Activated naive CD4-positive, alpha-beta T cell treated with anti-CD3 and anti-CD28 coated beads, Interleukin-2, amount 50 U/mL, for 72 hours (primary cell): ENCODE measurements at places on chromosomes 3 and 15.

DNA sequence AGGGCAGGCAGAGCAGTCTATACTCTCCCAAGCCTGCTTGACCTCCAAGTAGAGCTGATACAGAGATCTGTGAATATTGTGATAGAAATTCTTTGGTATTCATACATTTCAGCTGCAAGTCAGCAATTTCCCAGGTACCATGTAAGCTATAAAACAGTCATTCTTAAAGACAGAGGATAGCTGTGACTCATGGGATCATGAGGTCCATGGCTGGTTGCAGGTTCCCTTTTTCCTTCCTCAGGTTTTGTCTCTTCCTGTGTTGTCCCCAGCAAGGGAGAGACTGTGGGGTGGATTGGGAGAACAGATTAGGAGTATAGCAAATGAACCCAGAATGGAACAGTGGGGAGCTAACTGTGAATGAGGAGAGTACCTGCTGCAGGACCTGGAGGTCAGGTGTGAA is 5.4 kb upstream of the P4HTM start:
- no peak for DNase-seq

DNA sequence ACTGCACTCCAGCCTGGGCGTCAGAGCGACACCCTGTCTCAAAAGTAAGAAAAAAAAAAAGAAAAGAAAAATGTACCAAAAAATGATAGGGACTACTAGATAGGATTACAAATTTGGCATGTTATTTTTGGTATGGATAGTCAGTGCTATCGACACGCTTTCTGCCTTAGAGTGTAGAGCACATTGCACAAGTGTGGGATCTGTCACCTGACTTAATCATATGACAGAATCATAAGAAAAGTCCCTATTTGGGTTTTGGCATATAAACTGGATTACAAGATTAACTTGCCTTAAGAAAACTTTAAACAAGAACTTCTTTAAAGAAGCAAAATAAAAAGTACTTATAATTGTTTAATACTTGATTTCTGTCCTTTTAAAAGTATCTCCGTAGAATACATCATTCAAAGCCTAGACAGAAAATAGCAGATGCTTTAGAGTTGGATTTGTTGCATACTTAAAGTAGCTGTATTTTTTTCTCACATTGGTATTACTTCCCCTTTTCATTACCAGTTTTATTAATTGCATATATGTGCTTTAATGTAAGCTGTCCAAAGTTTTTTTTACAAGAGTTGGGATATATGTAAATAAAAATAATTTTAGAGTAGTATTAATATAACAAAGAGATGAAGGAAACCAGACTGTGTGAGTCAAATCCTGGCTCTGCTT is 7.8 kb downstream of the ATP6V1A start:
- DNase-seq, result no peak

- no peak for DNase-seq
Measured at GRCh38 chr3:51941463-51941797, 274 bp downstream of the RRP9 start.

DNA sequence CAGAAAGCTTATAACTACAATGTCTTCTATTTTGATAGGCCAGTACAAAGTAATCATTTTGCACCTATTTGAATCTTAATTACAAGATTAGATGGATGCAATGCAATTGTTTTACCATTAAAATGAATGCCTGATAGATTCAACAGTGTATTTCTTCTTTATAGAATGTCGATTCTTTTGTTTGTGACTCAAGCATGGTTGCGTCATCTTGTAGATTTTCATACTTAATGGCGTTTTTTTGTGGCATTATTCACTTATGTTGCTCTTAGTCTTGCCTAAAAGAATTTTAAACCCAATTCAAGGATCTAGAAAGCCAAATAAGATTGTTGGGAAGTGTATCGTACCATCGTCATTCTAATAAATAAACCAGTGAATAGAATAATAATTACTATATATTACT is 21.4 kb downstream of the ZBTB38 start:
- no peak for DNase-seq

- no peak for DNase-seq
Measured at GRCh38 chr3:137988152-137988551, 21.8 kb upstream of the CLDN18 start.

DNA sequence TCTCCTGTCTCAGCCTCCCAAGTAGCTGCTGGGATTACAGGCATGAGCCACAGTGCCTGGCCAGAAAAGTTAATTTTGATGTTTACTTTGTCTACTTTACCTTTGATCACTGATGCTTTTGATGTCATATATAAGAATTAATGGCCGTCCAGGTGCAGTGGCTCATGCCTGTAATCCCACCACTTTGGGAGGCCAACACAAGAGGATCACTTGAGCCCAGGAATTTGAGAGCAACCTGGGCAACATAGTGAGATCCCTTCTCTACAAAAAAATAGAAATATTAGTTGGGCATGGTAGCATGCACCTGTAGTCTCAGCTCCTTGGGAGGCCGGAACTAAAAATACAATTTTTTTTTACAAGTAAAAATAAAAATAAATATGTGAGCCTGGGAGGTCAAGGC is 6.8 kb upstream of the INO80 start:
- no peak for DNase-seq

DNA sequence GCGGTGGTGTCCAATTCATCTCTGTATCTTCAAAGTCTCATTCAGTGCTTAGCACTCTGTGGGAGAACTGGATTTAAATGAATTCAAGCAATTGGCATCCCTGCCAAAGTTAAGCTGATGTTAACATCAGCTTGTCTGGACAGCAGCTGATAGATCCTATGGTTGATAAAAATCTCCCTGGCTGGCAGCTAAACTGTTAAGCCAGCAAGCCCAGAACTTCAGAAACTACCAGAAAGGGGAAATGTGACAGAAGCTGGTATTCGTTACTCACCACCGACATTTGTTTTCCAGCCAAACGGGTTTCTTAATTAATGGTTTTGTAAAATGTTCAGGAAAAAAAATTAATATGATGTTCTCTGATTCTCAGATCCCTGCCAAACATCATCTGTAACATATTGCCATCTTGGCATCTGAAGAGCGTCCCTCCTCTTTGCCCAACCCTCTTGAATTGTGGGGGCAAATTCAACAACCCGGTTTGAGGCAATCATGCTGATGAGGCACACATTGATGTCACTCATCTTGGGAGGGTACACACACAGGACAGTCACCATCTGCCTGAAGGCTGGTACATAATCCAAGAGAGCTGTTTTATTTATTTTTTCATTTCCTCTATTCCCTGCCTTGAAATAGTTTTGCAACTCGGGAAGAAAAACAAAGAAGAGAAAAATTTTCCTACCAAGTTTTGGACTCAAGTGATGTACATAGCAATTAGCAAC is 76.3 kb upstream of the ABHD17C start:
- no peak for DNase-seq

GRCh38 chr15:74326746-74327145 is 40.7 kb downstream of the CYP11A1 start:
- DNase-seq, result no peak

- no peak for DNase-seq
Measured at GRCh38 chr3:117842086-117842485, 1132.5 kb downstream of the TUSC7 start.

GRCh38 chr3:61108247-61109019 is 142.8 kb downstream of the FHIT start:
- no peak for DNase-seq

DNA sequence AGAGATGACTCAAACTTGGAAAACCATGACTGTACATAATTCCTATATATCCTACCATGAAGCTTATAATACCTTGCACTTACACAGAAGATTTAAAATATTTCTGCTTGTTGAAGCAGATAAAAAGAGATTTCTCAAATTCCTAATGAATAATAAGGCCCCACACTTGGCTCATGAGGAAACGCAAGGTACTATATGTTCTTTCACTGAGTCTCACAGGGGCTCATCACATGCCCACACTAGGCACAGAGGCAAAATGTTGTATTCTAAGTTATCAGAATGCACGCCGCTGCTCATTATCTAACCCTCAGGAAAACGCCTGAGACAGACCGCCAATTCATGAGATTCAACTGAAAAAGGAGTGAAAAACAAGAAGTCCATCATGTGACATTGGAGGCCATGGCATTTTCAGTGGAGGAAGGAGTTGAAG is 5.6 kb downstream of the MYO1E start:
- DNase-seq, result no peak

GRCh38 chr15:77945566-77945965 is 131.9 kb downstream of the TBC1D2B start:
- DNase-seq, result no peak

DNA sequence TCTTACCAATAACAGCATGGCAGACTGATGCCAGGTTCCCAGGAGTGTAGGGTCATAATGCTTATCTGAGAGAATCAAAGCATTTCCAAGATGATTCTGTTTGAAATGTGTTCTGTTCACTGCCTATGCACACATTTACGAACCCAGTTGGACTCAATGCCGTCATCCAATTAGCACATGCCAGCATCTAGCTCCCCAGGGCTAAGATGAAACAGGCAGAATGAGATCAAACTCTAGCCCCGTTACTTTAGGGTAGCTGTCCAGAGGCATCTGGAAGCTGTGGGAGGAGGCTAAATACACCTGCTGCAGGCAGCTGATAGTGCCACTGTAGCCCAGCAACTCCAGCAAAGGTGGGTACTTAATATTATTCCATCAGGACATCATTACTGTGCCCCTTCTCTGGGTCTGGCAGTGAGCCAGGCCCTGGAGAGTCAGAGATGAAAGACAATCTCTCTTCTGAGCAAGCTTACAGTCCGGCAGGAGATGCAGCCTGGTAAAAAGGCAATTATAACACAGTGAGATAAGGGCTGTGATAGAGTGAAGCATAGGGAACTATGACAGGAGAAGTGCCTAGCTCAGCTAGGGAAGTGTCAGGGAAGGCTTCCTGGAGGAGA is 156.4 kb upstream of the PPP2R3A start:
- no peak for DNase-seq

DNA sequence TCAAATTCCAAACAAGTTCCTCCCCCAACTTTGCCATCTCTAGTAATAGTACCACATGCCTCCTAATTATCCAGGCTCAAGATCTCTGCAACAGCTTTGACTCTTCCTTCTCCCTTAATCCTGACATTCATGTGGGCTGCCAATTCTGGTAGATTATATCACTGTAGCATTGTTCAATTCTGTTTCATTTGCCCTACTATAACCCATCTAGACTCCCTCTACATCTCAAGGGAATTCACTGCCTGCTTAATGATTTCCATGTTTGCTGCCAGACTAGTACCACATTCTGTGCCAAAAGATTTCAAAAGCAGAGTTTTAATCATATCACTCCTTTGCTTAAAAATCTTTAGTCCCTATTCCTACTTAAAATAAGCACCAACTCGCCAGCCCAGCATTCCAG is 34.6 kb upstream of the PPIB start:
- no peak for DNase-seq

DNA sequence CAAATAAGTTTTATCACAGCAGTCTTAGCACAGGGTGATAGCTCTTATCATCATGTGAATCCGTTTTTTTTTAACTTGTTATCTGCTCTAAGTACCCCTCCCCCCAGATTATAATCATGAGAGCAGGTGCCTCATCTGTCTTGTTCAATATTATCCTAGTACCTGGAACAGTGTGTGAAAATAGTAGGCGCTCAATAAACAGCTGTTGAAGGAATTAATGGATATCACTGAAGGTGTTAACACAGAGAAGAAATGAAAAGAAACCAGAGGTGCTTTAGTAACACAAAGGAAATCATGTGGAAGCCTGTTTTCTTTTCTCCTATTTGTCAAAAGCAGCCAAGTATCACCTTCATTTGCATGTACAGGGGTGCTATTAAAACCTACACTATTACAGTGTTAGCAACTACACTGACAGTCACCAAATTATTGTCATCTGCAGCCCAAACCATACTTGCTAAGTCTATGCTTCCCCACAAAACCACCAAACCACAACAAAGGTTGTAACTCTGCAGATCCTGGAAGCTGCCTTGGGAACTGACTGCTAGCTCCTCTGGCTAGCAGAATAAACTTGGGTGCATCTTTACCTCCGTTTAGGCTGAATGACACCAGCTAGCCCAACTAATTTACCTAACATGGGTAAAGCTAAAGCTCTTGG is 2.9 kb downstream of the XPC start:
- peak; percentile 62 for DNase-seq

DNA sequence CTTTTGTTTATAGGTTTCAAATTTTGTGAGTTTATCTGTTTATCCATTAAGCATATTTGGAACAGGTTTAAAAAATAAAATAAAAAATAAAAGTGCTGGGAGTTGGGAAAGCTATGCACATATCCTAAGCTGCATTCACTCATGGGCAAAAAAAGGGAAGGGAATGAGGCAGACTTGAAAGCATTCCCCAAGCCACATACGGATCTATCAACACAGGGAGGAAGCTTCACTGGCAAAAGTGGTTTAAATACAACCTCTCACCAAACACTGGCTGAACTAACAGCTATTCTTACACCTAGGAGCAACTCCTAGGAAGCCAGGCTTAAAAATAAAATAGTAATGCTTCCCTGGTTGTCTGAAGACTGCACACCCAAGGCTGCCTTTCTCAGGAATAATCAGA is 101.2 kb downstream of the PCCB start:
- DNase-seq, result no peak

DNA sequence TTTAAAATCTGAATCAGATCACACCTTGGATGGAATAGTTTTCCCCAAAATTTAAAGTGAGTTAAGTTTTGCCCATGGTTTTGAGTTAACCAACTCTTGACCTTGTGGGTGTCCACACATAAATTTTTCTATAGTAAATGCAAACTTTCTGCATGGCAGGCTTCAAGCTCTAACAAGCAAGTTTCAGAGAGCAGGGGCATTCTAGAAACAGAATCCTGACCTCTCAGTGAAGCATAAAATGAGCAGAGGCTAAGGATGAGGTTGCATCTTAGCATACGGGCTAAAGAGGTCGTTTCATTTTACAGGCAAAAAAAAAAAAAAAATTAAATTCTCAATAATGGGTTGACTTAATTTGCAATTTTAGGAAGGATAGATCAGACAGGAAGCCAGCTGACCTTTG is 32.1 kb downstream of the CDC25A start:
- DNase-seq, result no peak

- DNase-seq, result no peak
Measured at GRCh38 chr3:70501561-70501960, 189.1 kb upstream of the MDFIC2 start.

- no peak for DNase-seq
Measured at GRCh38 chr3:128311441-128311844, 155.2 kb downstream of the DNAJB8 start.

DNA sequence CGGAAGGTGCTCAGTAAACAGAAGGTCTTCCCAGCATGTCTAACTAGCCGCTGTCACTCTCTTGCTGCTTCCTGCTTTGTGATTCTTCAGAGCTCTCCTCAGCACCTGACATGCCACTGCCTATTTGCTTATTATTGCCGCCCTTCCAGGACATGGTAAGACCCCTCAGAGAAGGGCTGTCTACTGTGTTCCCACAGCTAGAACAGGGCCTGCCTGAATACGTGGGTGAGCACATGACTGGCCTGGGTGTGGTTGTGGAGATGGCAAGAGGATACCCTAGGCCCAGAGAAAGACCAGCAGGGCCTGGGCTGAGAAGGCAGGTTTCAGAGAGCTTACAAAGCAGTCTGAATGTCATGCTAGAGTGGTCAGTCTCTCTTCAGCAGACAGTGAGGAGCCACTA is 2.4 kb upstream of the EPHB1 start:
- no peak for DNase-seq

GRCh38 chr15:60116456-60117089 is 112.5 kb downstream of the FOXB1 start:
- no peak for DNase-seq
